ENCODE measurements at places on chromosomes 4 and X.

GRCh38 chr4:118046323-118046722, 12.0 kb downstream of the NDST3 start:
- no peak for DNase-seq

- DNase-seq: no peak
Measured at GRCh38 chr4:187491286-187491685, 504.3 kb upstream of the ZFP42 start.

DNA sequence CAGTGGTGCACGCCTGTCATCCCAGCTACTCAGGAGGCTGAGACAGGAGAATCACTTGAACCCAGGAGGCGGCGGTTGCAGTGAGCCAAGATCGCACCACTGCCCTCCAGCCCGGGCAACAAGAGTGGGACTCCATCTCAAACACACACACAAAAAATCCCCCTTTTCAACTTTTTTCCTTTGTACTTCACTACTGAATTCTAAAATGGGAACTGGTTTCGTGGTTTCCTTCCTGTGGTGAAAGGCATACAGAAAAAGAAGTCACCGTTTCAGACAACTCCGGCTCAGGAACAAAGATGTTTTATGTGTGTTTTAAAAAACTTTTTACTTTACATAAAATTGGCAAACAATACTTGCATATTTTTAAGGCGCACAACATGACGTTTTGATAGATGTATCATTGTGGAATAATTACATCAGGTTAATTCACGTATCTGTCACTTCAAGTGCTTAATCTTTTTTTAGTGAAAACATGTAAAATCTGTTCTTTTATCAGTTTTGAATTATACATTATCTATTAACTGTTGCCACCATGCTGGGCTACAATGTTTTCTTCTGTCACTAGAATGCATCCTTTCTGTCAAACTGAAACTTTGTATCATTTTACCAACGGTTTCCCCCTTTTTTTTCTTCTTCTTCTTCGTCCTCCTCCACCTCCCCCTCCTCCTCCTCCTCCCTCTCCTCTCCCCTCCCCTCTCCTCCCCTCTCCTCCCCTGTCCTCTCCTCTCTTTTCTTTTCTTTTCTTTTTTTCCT, 186.0 kb downstream of the CRLF2 start:
- no peak for DNase-seq

DNA sequence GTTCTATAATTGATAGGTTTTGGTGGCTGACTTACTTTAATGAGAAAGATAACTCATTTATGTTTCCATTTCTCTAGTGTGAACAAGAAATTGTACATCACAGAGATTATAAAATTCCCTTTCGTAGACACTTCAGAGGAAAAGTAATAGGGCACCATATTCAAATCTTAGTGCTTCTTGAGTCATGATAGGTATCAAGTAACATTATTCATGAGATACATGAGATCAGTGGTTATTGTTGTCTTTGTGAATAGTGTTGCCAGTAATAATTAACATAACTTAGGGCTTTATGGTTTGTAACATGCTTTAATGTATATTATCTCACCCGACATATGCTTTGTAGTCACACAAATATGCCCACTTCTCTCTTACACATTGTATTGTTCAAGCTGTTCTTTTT, 73.7 kb upstream of the IL15 start:
- no peak for DNase-seq

GRCh38 chr4:38080061-38080974, 120.1 kb downstream of the PTTG2 start:
- no peak for DNase-seq

GRCh38 chr4:106424426-106424825, 55.8 kb upstream of the GIMD1 start:
- no peak for DNase-seq

GRCh38 chr4:74111306-74111975, 12.4 kb upstream of the CXCL2 start:
- no peak for DNase-seq

GRCh38 chr4:114615435-114615834, 16.8 kb downstream of the UGT8 start:
- DNase-seq: no peak

DNA sequence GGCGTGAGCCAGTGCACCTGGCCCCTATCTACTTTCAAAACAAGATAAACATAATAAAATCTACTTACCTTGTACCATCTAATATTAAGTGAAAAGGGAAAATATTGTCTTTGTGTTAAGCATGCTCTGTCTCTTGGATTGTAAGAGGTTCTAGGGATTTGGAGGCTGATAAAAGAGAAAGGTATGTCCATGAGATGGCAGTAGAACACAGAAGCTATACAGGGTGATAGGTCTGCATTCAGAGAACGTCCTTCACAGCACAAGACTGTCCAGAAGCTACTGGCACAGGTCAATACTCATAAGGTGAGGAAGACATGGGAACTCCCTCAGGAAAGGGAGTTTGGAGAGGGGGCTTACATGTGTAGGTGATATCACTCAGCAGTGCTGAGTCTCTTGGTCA, 135.5 kb downstream of the TMEM47 start:
- no peak for DNase-seq

GRCh38 chrX:136742721-136743379, 37.9 kb downstream of the ARHGEF6 start:
- no peak for DNase-seq

GRCh38 chr4:112361181-112361791, 64.1 kb downstream of the ALPK1 start:
- no peak for DNase-seq

DNA sequence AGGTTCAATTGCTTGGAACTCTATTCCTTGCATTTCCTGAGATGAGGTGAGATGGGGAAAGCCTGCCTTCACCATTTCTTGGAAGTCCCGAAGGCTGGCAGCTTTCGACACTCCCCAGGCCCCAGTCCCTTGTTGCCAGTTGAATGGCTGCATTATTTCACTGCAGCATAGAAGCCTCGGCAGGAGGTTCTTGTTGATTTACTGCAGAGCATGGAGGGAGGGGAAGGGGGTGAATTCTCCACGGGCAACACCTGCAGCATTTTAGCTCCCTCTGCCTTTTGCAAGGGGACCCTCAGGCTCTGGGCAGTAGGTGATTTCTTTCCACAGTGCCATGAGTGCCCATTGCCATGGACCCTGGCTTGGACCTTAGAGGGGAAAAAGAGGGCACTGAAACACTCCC, 10.7 kb upstream of the BCLAF3 start:
- no peak for DNase-seq

DNA sequence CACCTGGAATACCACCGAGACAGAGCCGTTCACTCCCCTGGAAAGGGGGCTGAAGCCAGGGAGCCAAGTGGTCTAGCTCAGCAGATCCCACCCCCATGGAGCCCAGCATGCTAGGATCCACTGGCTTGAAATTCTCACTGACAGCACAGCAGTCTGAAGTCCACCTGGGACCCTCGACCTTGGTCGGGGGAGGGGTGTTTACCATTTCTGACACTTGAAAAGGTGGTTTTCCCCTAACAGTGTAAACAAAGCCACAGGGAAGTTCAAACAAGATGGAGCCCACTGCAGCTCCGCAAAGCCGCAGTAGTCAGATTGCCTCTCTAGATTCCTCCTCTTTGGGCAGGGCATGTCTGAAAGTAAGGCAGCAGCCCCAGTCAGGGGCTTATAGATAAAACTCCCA, 243.2 kb downstream of the RASL11B start:
- no peak for DNase-seq

GRCh38 chrX:37754516-37754915, 25.3 kb upstream of the CYBB start:
- no peak for DNase-seq

DNA sequence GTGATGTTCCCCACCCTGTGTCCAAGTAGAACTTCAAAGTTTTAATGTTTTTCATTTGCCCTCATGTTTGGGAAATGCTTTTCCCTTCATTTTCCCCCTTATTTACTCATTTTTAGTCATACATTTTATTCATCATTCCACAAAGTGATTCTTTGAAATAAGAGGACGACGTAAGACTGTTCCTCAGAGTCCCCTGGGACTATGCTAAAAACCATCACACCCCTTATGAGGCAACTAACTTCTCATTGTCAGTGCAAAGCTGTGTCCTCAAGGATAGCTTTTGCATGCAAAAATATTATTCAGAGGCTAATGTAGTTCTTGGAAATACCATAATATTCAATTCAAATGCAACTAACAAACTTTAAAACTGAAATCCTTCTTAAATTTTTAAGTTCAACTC, 14.8 kb upstream of the ADGRG2 start:
- no peak for DNase-seq

GRCh38 chr4:121338518-121338917, 42.3 kb downstream of the QRFPR start:
- DNase-seq: no peak

DNA sequence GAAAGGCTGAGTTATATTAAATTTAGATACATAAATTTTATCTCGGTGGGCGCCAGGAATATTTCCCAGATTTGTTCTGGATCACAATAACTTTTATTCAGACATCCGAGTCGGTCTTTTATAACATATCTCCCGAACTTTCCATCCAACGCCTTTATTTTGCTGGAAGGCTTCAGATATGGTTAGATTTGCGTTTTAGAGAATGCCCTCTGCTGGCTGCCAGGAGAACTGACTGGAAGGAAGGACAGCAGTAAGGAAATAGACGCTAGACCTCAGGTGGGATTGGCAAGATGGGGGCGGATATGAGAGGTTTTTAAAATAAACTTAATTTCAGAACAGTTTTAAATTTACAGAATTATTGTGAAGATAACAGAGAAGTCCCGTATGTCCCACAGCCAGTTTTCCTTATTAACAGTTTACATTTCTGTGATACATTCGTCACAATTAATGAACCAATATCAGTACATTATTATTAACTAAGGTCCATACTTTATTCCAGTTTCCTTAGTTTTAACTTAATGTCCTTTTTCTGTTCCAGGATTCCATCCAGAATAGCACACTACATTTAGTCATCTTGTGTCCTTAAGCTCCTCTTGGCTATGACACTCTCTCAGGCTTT, 4.6 kb upstream of the KANTR start:
- no peak for DNase-seq

DNA sequence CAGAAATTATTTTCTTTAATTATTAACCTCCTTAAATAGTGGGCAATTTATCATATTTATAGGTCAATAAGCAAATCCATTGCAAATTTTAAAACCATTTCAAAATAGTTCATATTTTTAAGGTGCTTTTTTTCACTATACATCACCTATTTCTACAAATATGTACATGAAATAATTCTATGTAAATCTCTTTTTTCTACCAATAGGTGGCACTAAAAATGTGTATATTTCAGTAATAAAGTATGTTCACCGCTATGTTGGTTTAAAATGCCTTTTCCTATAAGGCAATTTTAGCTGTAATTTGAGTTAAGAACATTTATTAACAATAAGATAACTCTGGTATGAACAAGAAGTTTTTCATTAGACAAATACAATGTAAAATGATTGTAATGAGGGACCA, 672.2 kb downstream of the KCTD8 start:
- no peak for DNase-seq

GRCh38 chr4:75699299-75699698, 25.1 kb upstream of the USO1 start:
- DNase-seq: no peak

- DNase-seq: no peak
Measured at GRCh38 chr4:22430626-22431025, 85.2 kb downstream of the ADGRA3 start.

GRCh38 chrX:45712067-45712466, 511.4 kb upstream of the DIPK2B start:
- DNase-seq: no peak

DNA sequence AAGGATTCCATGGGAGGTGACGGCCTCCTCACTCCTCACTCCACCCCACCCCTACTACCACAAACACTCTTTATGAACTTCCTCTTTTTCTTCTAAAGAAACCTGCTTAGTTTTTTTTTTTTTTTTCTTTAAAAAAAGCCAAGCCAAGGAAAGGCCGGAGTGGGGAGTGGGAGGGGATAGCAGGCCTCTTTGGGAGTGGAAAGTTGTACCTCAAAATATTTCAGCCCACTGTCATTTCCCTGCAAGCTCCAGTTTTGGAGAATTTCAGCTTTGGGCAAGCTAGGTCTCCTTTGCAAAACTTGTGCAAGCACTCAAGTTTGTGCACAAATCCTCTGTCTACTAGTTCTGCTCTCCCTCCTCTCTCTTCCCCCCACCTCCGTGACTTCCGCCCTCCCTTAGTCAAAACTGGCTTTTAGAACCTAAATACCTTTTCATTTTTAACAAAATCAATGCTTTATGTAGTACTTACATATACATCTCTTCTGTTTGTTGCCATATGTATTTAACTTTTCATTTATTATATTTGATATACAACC, 512 bp upstream of the ANTXR2 start:
- DNase-seq: no peak

DNA sequence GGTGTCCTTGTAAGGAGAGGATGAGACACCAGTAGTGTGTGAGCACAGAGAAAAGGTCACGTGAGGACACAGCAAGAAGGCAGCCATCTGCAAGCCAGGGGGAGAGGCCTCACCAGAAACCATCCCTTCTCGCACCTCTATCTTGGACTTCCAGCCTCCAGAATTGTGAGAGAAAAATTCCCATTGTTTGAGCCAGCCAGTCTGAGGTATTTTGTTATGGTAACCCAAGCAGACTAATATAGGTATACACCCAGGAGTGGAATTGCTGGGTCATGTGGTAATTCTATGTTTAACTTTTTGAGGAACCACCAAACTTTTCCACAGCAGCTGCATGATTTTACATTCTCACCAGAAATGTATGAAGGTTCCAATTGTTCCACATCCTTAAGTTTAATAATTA, 25.6 kb downstream of the ZDHHC9 start:
- DNase-seq: no peak

DNA sequence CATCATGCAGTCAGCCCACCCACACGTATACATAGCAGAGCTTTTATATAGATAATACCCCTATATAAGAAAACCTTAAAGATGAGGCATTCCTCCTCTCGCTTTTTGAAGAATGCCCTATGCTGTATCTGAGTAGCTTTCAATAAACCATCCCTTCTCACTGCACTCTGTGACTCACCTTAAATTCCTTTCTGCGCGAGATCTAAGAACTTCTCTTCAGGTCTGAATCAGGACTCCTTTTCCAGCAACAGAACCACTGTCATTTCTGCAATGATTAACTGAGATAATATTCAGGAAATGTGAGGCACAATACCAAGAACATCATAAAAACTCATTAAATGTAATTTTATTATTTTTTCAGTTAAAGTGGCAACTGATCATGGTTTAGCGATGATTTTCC, 76.4 kb upstream of the DCLK2 start:
- DNase-seq: no peak

GRCh38 chrX:109840585-109840984, 107.5 kb upstream of the ACSL4 start:
- no peak for DNase-seq

GRCh38 chr4:84171871-84172270, 327.2 kb downstream of the NKX6-1 start:
- no peak for DNase-seq

DNA sequence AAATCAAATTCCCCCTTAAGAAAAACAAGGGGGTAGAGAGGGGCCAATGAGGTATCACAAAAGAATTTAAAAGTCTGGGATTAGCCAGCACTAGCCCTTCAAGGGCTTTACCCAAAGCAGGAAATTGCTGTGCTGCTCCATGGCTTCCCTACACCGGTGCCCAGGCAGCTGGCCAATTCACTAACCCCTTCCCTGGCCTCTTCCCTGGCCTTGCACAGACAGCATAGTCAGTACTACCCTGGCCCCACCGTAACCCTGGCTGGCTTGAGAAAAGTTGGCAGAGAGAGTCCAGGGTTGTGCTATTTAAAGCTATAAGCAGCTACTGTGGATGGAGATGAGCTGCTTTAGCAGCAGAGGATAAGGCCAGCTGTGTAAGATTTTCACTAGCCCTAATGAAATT, 43.1 kb downstream of the ADAMTS3 start:
- DNase-seq: no peak
